Stimulated activated CD8-positive, alpha-beta memory T cell treated with anti-CD3 and anti-CD28 coated beads, Interleukin-4, amount 100 ng/mL, for 48 hours (primary cell): ENCODE measurements at places on chromosomes 1 and 21.
A peak's percentile ranks its signal among the peaks of the same experiment; 100 is the strongest.

DNA sequence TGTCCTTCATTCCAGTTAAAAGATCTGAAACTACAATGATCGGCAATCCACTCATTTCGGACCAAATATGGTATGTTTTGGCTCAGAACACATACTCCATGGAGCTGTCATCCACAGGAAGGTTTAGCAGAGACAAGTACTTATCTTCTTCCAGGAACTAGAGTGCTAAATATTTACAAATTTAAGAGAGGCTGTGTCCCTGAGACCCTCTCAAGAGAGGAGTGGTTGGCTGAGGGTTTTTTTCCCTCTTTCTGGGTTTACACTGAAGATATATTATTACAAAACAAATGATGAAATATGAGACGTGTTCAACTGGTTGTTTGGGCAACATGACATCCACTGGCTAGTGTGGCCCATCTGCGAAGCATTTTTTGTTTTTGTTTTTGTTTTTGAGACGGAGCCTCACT lies 25.9 kb upstream of the NID1 start:
- DNase-seq: no peak

- no peak for DNase-seq
Observed at GRCh38 chr1:35432231-35432630, 125.0 kb downstream of the KIAA0319L start.

GRCh38 chr1:41683681-41684500 lies 199.4 kb upstream of the EDN2 start:
- no peak for DNase-seq

DNA sequence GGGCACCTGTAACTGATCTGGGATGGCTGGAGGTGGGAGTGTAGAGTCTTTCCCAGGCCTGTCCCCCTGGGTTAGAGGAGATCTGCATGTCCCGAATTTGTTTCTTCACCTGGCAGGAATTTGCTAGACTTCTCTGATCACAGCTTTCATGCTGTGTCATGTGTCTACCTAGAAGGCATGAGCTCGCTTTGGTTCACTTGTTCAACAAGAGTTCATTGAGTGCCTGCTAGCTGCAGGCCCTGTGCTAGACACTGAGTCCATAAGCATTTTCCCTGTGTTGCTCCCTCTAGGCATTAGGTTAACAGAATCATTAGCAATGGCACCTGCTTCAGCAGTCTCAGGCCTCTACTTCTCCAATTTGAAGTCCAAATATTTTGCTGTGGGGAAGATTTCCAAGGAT lies 101.6 kb downstream of the MTR start:
- no peak for DNase-seq

- no peak for DNase-seq
Observed at GRCh38 chr1:45355683-45356082, 15.4 kb upstream of the MUTYH start.

DNA sequence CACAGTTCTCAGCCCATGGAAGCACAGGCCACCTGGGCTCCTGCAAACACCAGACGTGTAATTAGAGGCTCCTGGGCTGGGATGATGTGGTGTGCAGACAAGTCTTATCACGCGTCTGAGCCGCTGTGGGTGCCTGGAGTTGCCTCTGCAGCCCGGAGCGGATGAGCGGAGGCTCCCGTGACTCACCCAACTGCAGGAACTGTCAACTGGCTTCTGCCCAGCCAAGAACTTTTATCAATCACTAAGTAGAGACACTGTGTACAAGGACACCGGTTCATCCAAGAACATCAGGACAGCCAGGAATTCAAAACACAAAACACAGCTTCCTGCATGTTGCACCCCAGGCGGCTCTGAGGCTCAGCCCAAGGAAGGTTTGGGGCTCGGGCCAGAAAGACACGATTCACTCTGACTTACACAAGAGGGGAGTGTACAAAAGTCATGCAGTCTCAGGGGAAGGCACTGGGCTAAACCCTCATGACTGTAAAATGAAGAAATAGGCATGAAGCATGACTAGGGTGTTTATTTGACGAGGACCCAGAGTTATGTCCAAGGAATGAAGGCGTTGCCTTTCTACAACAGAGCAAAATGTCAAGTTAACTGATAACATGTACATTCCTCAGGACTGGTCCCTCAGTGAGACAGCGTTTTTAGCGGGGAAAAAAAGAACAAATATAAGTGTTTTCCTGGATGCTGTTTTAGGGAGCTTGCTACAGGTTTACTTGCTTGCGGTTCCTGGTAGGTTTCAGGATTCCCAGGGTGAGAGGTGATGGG lies 21.1 kb downstream of the ERRFI1 start:
- DNase-seq: no peak

DNA sequence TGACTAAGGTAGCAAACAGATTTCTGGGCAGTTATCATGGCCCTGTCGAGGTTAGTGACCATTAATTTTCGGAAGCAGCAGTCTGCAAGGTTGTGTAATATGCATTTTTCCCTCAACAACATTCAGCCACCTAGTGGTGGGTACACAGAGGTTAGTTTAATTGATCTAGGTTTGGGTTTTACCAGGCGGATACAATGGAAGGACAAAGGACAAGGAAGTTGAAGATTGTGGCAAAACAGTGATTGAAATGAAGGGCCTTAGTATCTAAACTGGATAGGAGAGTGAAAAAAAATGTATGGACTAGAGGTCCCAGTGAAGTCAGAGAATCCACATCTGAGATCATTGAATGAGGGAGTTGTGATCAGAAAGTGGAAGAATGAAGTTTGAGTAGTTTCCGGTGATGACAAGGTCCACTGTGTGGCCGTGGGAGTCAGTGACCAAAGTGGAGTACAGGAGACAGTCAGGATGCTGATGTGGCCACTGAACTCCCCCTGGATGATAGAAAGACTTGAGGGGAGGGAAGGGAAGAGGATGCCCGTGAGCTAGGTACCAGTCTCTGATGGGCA lies 2.8 kb downstream of the ARMH1 start:
- no peak for DNase-seq

DNA sequence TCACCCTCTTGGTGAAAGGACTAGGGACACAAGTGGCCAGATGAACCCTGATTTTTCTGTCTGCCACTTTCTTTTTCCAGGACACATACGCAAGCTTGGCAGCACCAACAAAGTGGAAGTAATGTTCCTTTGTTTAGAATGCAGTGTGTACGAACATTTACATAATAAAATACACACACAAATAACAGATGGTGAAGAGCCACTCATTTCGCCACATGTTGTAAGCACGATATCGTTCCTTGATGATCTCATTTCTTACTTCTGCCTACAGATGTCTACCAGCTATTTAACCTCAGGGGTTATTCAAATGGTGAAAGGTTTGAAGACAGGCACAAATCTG lies 670.2 kb upstream of the CXADR start:
- no peak for DNase-seq

GRCh38 chr1:23528250-23528978 lies 2.6 kb downstream of the E2F2 start:
- DNase-seq: peak; percentile 90

- DNase-seq: no peak
Observed at GRCh38 chr1:198147216-198147615, 9.6 kb upstream of the NEK7 start.

GRCh38 chr1:208243527-208243966 lies 637 bp downstream of the PLXNA2 start:
- peak; percentile 28 for DNase-seq

DNA sequence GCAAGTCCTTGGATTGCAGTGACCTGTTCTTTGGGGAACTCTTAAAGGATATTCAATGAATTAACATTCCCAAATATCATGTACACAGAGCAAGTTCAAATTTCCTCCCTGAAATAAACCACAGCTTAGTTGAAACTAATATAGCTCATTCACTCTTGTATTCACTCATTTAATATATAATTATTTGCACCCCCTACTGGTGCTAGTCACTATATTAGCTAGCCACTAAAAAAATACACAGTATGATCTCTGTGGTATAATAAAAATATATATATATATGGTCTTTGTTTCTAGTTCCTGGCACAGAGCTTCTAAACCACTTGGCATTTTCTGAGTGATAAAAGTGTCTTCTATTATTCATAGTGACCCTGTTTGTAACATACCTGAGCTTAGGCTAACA lies 177.3 kb upstream of the LYPLAL1 start:
- DNase-seq: no peak

DNA sequence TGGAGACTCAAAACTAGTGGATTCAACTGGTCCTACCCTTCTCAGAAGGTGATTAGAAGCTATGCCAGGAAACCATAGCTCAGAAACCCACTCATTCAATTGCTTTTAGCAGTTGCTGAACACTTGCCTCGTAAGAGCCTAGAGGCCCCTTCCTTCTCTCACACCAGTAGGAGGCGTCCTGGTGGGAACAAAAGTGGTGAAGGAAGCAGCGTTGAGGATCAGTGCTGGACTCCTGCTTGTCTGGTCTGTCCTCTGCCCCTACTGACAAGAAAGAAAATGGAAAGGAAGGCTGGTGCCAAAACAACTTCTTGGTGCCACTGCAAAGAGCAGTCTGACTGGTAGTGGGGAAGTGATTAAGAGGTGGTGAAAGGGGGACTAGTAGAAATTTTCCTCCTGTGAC lies 269.7 kb downstream of the LMO4 start:
- DNase-seq: no peak
